ENCODE measurements at places on chromosomes 1 and 21. TPM values are rescaled to one million over a fixed set of nuclear protein-coding genes. Genes with fewer than 3 reads are reported as not detected.

DNA sequence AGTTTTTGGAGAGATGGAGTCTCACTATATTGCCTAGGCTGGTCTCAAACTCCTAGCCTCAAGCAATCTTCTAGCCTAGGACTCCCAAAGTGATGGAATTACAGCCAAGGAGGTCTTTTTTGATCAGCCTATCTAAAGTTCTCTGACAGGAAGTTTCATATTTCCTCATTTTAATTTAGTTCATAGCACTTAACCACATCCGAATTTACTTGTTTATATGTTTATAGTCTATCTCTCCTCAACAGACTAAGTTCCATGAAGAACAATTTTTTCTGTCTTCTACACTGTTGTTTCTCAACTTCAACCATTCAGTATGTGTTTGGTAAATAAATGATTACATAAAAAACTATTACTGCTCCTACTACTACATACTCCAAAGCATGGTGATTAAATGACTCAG is 47.9 kb downstream of the GON4L start:
- DNase-seq = no peak

DNA sequence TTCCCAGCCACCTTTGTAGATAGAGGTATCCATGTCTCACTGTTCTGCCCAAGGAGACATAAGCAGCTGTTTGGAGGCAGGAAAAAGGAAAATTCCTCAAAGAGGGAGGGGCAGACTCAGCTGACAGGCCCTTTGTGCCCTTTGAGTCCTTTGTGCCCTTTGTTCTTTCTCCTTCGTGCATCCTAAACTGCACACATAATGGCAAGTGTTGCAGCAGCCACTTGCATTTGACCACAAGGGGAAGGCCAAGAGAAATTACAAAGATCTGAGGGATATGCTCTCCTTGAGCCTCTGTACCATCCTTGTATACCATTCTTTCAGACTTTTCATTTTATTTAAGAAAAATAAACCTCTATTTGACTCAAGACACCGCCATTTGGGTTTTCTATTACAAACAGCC is 71.8 kb upstream of the PKN2 start:
- DNase-seq = no peak

DNA sequence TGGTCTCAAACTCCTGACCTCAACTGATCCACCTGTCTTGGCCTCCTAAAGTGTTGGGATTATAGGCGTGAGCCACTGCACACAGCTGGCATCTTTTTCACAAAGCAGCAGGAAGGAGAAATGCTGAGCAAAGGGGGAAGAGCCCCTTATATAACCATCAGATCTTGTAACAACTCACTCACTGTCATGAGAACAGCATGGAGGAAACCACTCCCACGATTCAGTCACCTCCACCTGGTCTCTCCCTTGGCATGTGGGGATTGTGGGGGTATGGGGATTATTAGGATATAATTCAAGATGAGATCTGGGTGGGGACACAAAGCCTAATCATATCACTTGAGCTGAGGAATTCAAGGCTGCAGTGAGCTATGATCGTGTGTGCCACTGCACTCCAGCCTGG is 3.0 kb upstream of the MFSD2A start:
- DNase-seq = no peak

DNA sequence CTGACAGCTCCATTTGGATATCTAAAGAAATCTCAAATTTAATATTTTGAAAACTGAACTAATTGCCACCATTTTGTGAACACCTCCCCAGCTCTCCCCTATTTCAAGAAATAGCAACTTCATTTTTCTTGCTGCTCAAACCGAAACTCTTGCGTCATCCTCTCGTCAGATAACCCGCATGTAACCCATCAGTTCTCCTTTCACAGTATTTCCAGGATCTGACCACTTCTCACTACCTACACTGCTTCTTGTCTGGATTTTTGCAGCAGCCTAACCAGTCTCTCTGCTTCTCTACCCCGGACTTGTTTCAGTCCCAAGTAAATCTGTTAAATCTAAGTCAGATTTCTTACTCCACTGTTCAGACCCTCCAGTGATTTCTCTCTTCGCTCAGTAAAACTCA is 75.6 kb downstream of the MTR start:
- no peak for DNase-seq

Gene AGL
- total RNA-seq = 11.6 TPM

DNA sequence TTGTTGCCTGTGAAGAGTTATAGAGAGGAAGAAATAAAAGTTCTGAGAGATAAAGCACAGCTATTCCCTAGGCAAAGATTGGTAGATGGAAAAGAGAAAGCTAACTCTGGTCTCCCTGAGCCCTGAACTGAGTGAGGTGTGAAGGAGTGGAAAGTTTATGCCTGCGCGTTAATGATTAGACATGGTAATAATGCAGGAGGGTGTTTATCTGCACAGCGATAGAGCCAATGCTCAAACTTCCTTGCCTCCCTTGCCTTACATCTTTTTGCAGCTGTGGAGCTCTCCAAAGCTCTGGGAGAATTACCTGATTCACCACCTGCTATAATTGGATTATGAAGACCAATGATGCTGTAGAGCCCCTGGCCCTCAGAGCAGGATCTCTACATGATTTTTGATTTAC is 32.8 kb upstream of the CHRM3 start:
- no peak for DNase-seq

DNA sequence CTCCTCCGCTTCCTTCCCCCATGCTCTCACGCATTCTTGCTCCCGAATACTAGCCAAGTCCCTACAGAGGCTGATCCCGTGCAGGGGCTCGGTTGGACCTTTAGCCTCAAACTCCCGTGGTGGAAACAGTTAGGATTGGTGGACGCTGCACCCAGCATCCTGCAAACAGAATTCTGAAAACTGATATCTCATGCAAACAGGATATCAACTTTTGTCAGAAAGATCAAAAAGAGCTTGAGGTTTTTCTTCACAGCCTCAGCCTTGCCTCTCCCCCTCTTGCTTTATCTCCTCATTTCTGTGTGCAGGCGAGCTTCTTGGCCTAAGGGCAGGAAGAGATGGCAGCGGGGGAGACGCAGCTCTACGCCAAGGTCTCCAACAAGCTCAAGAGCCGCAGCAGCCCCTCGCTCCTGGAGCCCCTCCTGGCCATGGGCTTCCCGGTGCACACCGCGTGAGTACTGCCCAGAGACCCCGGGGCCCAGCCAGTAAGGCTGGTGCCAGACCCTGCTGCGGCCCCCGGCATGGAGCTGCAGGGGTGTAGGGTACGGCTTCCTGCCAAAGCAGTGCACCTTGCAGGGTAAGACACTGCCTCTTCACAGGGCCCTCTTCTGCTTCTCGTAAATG is at the start of gene UBASH3A:
UBASH3A (plus strand) TSS at position 292 of the 621 bp plus-strand sequence; CDS start at position 336, 44 bp downstream.
- no peak for DNase-seq

Gene OR2L3
- not detected for total RNA-seq

- DNase-seq = no peak
Measured at GRCh38 chr1:37901191-37901892, 42.0 kb upstream of the MTF1 start.

- peak; percentile 21 for DNase-seq
Measured at GRCh38 chr1:10897321-10897980, 101.0 kb upstream of the CASZ1 start.

Gene FAM167B
- 2.1 TPM for total RNA-seq

DNA sequence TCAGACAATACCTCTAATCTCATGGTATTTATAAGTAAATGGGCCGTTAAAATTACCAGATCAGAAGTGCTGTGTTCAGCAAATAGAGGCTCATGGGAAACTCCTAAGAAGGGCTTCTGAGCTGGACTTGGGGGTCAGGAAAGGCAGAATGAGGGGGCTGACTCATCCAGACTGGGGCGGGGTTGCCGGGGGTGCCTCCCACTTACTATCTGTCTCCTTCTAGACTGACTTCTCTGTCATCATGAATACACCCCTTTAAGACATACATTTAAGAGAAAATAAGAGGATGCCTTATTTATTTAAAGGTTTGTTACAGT is 96.0 kb upstream of the ERRFI1 start:
- DNase-seq = peak; percentile 83
